Stimulated activated CD8-positive, alpha-beta memory T cell treated with anti-CD3 and anti-CD28 coated beads, Interleukin-2, amount 100 ng/mL, for 1 hour (primary cell): ENCODE measurements at places on chromosomes 6 and 20.

- DNase-seq, result no peak
These were observed 32.5 kb downstream of the AKAP7 start for GRCh38 chr6:131167773-131168172.

GRCh38 chr6:145836772-145837171 is 22.2 kb upstream of the FBXO30 start:
- no peak for DNase-seq

DNA sequence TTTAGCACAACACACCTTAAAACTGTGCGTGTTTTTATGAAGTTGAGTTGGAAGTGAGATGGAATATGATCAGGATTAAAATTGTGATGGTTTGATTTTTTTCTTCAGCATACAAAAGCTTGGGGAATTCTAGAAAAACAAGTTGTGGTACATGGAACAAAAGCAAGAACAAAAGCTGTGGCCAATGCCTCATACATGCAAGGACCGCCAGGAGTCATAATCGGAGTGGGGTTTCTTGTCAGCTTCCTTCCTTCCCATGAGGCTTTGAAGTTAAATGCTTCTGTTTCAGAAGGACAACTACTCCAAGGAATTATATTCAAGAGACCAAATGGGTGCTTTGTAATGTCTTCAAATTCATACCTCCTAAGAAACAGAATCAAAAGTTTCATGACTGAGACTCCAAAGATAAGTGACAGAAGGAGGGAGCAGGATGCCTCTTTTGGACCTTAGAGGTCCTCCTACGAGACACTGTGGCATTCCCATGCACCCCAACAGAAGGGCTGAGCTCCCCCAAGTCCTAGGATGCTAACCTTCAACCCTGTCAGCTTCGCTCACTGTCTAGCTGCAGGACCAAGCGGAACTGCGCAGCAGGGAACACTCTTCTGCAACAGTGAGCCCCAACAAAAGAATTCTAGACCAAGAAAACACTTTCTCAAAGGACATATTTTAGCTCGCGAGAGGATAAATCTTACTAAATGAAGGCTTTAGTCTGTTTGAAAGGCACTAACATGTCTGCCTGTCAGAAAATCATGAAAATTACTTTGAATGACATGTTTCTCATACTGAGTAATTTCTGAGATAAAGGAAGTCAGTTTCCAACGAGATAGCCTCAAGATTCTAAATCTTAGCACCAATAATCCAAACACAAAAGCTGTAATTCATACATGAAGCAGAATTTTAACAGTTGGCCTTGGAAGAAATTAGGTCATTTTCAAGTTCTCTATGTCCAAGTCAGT is 108.5 kb upstream of the NHSL1 start:
- no peak for DNase-seq

- no peak for DNase-seq
These were observed 436.2 kb upstream of the SOX4 start for GRCh38 chr6:21157186-21157929.

DNA sequence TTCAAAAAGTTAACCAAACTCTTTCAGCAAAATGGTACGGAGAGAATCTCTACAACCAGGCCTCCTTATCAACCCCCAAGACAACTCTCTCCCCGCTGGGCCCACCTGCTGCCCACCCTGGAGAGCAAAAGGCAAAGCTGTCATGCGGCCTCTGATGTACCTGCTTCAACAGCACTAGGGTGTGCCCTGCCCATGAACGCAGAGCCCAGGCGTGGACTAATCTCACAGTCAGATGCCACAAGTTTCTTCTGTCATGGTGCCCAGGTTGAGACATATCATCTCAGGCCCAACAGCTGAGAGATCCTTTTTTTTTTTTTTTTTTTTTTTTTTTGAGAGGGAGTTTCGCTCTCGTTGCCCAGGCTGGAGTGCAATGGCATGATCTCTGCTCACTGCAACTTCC is 26.3 kb downstream of the SLC2A4RG start:
- no peak for DNase-seq

DNA sequence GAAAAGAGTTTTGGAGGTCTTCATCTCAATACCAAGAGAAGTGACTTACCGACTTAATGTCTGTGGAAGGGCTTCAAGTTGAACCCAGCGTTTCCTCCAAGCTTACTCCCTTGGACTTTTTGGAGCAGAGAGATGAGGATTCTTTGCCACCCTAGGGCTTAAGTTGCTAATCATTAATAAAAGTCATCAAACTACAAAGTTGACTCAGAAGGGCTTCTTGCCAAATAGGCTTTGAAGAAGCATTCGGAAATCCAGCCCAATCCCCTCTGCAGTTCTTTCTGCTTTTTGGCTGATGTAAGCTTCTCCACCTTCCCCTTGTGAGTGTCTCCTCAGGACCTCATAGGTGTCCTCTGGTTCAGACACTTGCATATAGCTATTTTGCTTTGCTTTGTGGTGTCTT is at the start of gene SLC17A3:
Gene SLC17A3 (minus strand): TSS at position 126 of the 400 bp plus-strand sequence. CDS start 5,856 bp downstream, outside the sequence.
- no peak for DNase-seq

DNA sequence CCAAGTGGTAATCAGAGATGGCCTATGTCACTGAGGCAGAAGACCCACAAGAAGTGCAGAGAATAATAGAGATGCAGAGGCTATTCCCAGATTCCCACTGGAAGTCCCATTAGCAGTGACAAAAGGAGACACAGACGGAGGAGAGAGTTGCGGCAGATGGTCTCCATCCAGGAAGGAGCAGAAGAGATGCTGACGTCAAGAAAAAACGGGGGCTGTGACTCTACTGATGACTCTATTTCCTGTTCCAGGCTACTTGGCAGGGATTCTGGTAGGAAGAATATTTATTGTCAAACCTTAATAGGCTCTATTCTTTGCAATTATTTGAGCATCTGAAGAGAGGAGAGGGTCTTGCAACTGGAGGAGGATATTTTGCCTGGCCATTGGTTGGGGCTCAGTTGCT is 246.0 kb upstream of the ECI2 start:
- no peak for DNase-seq

- DNase-seq, result no peak
These were observed 563.5 kb upstream of the NRSN1 start for GRCh38 chr6:23562554-23562953.

- no peak for DNase-seq
These were observed 28.7 kb downstream of the KCNK5 start for GRCh38 chr6:39200498-39201020.

DNA sequence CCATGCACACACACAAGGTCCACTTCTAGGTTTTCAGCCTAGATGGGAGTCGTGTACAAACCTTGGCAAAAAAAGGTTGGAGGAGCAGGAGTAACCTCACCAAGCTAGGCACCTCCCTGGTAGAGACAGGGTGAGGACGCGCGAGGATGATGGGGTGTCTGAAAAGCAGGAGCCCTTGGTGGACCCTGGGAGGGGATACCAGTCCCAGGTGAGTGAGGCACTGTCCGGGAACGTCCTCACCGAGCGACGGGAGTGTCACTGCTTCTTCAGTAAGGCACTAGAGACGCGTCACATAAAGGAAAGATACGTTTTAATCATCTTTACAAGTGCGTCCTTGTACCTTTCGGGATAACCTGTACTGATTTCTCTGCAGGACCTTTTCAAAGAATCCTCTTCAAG is 29.4 kb upstream of the ZBP1 start:
- no peak for DNase-seq

DNA sequence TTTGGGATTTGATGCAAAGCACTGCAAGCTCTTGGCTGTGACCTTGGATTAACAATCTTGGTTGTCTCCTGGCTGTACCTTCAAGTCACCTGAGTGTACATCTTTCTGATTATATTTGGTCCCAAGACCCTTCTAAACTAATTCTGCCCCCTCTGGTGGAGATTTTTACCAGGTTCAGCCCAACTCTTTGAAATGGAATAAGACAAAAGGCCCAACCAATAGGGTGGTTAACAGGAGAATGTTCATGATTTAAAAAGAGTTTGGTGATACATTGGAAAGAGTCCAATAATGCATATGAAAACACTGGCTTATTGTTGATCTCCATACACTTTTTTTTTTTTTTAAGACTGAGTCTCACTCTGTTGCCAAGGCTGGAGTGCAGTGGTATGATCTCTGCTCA is 77.5 kb upstream of the CD83 start:
- no peak for DNase-seq

DNA sequence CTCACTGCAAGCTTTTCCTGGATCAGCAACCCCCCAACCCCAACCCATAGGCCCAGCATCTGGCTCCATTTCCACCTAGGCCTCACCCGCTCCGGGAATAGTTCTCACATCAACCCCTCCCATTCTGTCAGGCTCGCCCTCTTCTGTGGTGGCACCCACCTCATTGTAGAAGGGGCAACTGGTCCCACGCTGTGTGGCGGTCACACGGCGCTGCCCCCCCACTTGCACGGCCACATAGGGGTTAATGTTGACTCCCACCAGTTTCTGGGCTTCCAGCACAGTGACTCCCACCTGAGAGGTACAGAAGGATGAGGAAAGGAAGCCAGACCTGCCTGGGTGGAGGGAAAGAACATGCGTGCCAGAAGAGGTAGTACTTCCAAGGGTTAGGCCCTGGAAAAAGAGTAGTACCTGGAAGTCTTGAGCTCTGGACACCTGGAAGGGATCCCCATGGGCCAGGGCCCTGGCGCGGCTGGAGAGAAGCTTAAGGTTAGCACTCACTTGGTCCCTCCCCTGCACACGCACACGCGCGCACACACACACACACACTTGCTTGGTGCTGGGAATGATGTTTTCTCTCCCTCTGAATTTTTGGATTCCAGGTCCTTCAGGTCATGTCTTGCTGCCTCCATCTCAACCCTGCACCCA is 12.7 kb upstream of the SPAG4 start:
- no peak for DNase-seq
